ENCODE measurements at places on chromosomes 2 and 18.

- no peak for DNase-seq
Observed at GRCh38 chr2:236215761-236216333, 47.7 kb upstream of the GBX2 start.

DNA sequence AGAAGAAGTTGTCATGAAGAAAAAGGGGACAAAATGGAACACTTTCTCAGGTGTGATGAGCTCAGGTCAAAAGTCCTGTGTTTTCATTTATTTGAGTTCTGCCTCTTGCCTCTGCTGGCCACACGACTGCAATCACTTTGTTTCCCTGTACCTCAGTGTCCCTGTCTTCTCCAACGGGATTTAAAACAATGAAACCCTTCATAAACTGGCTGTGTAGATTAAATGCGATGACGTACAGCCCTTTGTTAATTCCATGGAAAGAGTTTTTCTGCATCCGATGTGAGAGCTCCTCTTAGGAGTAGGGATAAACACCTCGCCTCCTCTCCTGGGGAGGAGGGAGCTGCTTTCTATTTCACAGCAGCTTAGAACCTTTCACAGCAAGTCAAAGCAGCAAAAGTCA lies 51.5 kb upstream of the CNGA3 start:
- DNase-seq = no peak

DNA sequence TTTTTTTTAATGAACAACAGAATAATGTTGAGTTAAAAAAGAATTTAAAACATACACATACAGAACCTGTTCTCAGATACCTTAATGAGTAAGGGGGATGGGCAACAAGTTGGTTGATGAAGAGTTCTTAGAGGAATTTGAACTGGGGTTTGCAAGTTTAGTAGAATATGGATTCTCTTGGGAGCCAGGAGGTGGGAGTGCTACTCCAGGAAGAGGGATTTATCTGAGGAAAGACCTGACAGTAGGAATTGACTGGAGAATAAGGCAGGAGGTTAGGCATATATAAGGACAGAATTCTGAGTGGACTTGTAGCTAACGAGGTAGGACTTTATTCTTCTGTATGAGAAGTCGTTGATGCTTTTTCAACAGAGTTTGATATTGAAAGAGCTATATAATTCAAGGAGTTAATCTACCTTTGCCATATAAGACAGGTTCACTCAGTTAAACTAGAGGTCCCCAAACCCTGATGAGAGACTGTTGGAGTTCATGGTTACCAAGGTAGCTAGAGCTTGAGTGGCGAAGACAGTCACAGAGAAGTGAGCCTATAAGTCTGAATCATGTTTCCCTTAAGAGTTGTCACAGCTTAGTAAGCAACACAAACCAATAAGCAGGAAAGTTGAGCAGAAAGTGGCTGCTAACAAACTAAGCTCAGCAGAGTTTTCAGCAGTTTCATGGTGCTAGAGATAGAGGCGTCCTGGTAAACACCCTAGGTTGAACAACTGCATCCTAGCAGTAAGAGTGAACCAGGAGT lies 88.2 kb downstream of the NCOA1 start:
- no peak for DNase-seq

GRCh38 chr2:65688141-65688886 lies 255.9 kb upstream of the SPRED2 start:
- DNase-seq = no peak

DNA sequence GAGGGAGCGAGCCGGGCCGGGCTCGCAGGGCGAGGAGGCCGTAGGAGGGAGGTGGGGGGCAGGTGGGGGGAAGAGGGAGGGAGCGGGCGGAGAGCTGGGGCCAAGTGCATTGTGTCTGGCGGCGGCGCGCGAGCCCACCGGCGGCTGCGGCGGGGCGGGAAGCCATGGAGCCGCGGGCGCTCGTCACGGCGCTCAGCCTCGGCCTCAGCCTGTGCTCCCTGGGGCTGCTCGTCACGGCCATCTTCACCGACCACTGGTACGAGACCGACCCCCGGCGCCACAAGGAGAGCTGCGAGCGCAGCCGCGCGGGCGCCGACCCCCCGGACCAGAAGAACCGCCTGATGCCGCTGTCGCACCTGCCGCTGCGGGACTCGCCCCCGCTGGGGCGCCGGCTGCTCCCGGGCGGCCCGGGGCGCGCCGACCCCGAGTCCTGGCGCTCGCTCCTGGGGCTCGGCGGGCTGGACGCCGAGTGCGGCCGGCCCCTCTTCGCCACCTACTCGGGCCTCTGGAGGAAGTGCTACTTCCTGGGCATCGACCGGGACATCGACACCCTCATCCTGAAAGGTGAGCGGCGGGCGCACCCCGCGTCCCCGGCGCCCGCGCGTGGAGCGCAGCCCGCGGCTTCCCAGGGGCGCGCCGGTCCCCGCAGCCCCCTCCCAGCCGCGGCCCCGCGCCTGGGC lies at the start of gene TMEM178A:
Gene TMEM178A (plus strand): TSS at position 107 of the 680 bp plus-strand sequence. CDS start 58 bp downstream, at position 165.
- no peak for DNase-seq

- DNase-seq = no peak
Observed at GRCh38 chr2:132876745-132877391, 206.9 kb upstream of the LYPD1 start.

DNA sequence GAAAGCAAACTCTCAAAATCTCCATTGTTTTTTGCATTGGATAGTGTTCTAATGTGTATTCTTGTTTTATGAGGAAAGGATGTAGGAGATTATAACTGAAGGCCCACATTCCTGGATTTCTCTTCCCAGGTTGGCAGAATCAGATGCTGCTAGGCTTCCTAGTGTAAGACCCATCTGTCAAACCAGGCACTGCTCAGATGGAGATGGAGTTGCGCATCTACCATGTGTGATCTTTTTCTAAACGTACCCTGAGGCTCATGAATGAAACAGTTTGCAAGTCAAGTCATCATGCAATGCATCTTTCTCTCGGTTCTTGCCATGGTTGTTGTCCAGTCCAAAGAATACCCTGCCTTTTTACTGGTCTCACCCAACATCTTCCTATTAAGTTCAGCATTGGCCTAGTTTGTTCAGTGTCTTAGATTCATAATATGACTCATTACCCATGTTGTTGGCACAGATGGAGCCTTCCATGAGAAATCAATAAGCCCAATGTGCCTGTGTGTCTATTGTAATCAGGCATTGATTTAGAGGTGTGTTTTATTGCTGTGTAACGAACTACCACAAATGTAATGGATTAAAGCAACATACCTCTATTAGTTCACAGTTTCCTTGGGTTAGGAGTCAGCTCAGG lies 127.4 kb downstream of the NYAP2 start:
- DNase-seq = no peak

DNA sequence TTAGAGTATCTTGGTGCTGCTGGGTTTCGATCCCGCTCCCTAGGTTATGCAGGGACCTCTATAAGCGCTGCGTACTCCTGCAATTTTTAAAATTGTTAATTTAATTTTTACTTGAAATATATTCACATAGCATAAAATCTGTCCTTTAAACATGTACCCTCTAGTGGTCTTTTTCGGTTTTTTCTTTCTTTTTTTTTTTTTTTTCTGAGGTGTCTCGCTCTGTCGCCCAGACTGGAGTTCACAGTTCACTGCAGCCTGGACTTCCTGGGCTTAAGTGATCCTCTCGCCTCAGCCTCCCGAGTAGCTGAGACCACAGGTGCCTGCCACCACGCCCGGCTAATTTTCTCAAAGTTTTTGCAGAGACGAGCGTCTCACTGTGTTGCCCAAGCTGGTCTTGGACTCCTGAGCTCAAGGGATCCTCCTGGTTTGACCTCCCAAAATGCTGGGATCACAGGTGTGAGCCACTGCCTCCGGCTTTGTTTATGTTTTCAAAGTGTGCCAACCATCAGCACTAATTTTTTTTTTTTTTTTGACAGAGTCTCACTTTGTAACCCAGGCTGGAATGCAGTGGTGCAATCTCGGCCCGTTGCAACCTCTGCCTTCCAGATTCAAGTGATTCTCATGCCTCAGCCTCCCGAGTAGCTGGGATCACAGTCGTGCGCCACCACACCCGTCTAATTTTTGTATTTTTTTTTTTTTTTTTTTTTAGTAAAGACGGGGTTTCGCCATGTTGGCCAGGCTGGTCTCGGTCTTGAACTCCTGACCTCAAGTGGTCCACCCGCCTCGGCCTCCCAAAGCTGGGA lies 585 bp upstream of the MOB1A start:
- no peak for DNase-seq

DNA sequence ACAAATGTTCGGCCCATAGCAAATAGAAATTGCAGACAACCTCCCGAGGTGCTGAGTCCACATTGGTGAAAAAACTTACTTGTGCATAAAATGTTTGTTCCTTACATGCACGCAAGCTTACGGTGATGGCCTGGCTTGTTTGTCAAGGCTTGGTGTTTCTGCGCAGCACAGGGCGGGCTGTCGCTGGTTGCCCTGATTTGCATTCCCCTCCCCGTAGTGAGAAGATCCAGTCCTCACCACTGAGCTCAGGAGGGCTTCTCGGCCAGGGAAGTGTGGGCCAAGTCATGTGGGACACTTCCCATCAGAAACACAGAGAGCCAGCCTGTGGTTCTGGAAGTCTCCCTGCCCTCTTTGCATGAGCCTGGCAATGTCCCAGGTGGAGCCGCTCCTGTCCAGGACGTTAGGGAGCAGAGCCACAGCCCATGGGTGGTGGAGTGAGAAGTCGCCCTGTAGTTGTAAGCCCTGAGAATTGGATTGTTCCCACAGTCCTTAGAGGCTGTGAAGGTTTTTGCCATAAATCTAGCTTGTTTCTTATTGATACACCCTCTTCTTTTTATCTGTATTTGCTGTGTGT lies 152.7 kb downstream of the TWIST2 start:
- DNase-seq = no peak

- DNase-seq = no peak
Observed at GRCh38 chr2:86686905-86687304, 33.2 kb upstream of the RMND5A start.

- no peak for DNase-seq
Observed at GRCh38 chr18:79935925-79936324, 15.5 kb downstream of the SLC66A2 start.

DNA sequence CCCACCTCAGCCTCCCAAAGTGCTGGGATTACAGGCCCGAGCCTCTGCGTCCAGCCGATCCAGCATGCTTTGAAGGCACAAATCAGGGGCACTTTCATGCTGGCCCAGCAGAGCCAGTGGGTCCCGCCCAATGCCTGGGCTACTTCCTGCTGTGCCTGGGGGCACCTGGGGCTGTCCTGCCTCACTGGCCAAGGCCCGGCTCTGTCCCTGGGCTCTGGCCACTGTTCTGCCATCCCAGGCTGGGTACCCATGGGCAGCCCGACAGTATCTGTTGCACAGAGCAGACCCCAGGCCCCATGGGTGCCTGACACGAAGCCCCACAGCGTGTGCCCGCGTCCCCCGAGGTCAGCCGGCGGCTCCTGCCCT lies 6.8 kb upstream of the GAL3ST2 start:
- no peak for DNase-seq

DNA sequence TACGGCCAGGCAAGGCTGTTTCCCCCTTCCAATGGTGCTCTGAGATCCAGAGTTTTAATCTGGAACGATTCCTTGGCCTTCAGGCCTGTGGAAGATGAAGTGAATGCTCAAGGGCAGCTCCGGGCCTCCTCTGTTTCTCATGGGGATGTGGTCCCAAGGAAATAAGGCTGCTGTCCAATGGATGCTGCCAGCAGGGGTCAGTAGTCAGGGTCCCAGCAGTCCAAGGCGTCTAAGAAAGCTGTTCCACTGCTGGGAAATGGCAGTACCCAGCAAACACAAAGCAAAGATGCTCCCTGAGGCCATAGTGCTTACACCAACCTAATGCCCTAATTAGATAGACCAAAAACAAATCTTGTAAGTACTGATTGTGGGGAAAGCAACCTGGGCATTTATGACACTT lies 12.5 kb downstream of the NMS start:
- DNase-seq = no peak

DNA sequence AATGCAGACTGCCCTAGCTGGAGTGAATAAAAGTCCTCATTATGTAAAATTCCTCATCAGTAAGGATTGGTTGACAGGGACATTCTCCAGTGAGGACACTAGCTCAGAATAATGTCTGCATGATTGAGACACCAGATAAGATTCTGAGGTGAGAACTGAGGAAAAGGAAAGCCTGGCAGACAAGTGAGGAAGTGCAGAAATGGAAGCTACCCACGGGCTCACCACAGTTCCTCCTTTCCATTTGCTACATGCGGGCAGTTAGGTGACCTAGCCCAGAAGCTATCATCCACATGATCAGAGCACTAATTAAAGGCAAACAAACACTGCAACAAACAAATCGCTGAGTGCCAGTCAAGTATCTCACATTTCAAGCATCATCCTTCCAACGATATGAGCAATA lies 27.7 kb downstream of the NETO1 start:
- DNase-seq = no peak

GRCh38 chr2:30590407-30590806 lies 143.4 kb downstream of the LCLAT1 start:
- DNase-seq = no peak

DNA sequence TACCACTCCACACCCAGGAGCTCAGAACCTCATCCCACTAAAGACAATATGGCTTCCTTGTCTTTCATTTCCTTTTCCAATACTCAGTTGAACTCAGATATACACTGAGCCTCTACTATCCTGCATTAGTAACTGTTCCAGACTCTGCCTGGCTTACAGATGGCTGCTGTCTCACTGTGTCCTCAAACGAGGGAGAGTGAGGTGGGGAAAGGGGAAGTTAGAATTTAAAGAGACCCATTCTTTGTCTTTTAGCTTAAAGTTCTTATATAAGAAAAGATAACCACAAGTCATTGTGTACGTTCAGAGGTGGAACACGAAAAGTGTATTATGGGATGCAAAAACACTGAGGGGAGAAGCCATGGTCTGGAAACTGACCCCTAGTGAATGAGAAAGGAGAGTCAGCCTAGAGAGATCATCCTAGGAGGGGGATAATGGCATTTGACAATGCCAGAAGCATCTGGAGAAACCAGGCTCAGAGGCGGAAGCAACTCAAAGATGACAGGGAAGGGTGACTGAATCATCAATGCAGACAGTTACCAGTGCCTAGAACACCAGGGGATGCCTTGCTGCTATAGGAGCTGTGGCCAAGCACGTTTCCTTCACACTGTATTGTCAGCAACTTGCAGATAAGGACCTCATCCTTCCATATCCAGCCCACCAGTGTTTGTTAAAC lies 170.7 kb downstream of the CYRIA start:
- DNase-seq = no peak

GRCh38 chr2:165843351-165843750 lies 49.3 kb upstream of the GALNT3 start:
- DNase-seq = no peak

DNA sequence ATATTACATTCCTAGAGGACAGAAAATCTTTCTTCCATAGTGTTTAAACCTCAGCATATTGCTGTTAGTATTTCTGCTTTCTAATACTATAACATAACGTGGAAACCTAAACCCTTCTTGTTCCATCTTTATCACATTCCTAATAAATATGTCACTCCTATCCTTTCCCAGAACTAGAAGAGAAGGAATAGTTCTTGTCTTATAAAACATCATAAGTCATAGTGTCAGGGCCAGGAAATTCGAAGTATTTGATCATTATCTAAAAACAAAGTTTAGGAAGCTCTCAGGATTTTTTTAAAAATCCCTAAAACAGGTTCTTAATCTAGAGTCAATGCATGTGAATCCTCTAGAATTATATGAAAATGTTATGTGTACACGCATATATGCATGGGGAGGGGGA lies 2.0 kb downstream of the NHEJ1 start:
- DNase-seq = no peak

GRCh38 chr18:46587600-46587999 lies 69.4 kb downstream of the LOXHD1 start:
- no peak for DNase-seq

GRCh38 chr2:17805717-17806363 lies 10.4 kb upstream of the MSGN1 start:
- no peak for DNase-seq

All from mesothelial cell of epicardium (in vitro differentiated cells).